ENCODE measurements at places on chromosomes 16 and 17.
A peak's percentile ranks its signal among the peaks of the same experiment; 100 is the strongest.

- peak; percentile 76 for DNase-seq
Observed at GRCh38 chr16:19882186-19882585, 2.5 kb downstream of the GPRC5B start.

- DNase-seq, result no peak
Observed at GRCh38 chr17:77572065-77572601, 386.4 kb upstream of the TNRC6C start.

GRCh38 chr16:85676466-85676865, 12.3 kb downstream of the GINS2 start:
- DNase-seq, result no peak

DNA sequence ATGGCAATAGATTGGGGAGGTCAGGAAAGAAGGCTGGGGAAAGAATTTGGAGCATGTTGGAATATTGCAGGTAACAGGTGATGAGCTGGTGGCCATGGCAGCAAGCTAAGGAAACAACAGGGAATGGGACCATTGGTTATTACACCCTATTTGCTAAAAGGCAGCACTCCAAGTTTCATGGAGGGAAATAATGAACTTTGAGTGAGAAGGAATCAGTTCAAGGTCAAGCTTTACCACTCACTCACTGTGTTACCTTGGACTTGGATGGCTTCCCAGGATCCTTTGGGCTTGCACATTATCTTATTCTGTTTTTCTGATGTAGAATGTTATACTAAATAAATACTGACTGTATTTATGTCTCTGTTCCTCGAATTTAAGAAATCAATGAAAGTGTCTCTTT, 792.8 kb upstream of the CDH8 start:
- DNase-seq, result no peak

DNA sequence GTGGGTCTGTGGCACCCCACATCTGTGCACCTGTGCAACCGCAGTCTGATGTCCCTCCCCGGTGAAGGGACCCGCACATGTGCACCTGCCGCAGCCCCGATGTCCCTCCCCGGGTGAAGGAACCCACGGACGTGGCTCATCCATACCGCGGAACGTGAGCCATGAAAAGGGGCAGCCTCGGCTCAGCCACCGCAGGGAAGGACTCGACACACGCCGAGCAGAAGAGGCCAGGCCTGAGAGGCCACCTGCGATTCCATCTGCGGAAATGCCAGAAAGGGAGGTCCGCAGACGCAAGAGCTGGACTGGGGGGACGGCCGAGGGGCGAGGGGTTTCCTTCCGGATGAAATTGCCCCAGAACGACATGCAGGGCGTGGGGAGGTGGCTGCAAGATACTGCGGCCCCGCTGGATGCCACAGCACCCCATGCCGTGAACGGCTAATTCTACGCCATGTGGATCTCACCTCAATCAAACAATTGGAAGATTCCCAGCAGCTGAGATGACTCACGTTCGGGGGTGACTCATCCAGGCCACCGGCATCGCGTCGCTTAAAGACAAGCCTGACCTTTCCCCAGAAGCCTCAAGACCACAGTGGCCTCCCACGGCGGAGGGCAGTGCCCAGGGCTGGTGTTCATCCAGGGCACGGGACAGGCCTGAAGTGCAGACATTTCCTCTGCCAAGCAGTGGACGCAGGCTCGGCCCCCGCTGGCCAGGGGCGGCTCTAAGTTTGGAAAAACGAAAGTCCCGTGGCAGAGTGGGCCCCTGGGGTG, 21.0 kb downstream of the SOX8 start:
- no peak for DNase-seq

DNA sequence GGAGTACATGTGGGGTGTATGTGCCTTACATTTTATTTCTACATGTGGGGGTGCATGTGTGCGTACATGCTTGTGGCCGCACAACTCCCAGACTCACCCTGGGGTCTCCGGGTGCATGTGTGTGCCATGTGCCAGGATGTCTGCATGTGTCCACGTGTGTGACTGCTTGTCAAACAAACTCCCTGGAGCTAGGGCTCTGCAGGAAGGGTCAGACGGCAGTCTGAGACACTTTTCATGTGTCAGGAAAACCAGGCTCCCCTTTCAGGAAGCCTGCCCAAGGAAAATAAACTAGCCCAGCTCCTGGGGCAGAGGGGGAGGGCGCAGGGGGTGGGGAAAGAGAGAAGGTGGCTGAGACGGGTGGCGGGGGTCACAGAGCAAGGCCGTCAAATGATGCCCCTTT, 44.7 kb downstream of the FZD2 start:
- no peak for DNase-seq

- DNase-seq, result no peak
Observed at GRCh38 chr17:81250286-81251093, 11.4 kb downstream of the NDUFAF8 start.

DNA sequence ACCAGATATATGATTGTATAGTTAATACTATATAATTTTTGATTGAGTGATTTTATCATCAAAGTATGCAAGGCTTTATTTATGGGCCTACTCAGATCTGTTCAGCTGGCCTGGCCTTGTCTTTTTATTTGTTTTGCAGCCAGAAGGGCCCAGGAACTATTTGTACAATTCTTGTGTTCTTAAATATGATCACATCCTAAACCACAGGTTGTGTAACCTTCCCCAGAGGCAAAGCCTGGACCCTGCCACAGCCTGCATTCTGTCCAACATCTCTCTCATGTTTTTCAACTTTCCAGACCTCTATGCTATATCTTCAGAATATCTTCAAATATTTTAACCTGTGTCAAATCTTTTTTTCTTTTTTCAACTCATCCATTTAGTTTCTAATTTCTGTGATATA, 410.4 kb upstream of the MON1B start:
- no peak for DNase-seq

- no peak for DNase-seq
Observed at GRCh38 chr17:64332502-64332901, 58.2 kb downstream of the PECAM1 start.

- DNase-seq, result peak; percentile 18
Observed at GRCh38 chr17:43673516-43674323, 12.0 kb upstream of the MEOX1 start.

- no peak for DNase-seq
Observed at GRCh38 chr17:73609060-73609459, 35.2 kb downstream of the SDK2 start.

DNA sequence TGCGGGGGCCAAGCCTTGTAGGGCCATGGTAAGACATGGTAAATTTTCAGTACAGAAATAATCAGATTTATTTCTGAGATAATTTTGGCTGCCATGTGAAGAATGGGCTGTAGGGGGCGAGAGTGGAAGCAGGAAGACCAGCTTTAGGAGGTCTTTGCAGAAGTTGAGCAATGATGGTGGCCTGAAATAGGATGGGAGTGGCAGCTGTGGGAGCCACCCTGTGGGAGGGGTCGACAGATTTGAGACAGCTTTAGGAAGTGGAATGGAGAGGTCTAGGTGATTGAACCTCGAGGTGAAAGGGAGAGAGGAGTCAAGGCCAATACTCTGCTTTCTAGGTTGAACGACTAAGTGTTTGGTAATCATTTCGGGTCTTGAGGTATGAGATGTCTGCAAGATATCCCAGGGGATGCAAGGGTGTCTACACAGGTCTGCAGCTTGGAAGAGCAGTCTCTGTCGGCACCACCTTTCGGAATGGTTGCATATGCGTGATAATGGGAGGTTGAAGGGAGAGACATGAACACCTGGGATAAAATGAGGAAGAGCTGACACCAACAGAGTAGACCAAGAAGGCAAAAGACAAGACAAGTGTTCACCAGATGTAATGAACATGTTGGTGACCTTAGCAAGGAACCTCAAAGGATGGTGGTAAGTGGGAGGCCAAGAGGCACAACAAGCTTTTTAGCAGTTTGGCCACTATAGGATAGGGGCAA, 4.2 kb upstream of the ATXN7L3 start:
- DNase-seq, result no peak

DNA sequence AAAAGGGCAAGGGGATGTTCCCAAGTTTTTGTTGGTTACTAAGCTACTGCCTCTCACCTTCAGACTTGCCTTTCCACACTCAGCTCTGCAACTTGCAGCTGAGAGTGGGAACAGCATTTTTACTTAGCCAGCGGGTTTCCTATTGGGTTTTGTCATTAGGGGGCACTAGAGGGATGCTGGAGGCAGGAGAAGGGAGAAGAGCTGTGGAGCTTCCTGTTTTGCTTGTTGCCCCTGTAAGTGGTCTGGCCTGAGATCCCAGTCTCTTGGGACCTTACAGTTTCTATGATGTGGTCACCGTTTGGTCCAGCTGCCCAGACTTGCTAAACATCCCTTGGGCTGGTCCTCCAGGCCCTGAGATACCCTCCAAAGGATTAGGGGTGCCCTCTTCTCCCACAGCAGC, 209.6 kb upstream of the NLRP1 start:
- DNase-seq, result no peak

- DNase-seq, result no peak
Observed at GRCh38 chr16:71436473-71436872, 5.4 kb downstream of the TLE7 start.

DNA sequence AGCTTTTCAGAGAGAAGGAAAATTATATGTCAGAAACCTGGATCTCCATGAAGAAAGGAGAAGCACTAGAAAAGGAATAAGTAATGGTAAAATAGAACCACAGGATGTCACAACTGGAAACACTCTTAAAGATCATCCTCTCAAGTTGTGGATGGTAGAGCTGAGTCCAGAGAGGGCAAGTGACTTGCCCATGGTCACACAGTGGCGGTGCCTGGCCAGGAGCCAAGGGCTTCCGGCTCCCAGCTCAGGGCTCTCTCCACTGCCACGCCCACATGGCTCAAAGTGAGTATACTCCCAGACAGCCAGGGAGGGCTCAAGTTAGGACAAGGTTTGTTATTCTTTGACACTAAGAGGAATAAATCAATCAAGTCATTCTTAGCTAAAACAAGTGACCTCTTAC, 159.8 kb downstream of the COPRS start:
- DNase-seq, result no peak
